ENCODE measurements at places on chromosomes 7 and 10.
A peak's percentile ranks its signal among the peaks of the same experiment; 100 is the strongest.

DNA sequence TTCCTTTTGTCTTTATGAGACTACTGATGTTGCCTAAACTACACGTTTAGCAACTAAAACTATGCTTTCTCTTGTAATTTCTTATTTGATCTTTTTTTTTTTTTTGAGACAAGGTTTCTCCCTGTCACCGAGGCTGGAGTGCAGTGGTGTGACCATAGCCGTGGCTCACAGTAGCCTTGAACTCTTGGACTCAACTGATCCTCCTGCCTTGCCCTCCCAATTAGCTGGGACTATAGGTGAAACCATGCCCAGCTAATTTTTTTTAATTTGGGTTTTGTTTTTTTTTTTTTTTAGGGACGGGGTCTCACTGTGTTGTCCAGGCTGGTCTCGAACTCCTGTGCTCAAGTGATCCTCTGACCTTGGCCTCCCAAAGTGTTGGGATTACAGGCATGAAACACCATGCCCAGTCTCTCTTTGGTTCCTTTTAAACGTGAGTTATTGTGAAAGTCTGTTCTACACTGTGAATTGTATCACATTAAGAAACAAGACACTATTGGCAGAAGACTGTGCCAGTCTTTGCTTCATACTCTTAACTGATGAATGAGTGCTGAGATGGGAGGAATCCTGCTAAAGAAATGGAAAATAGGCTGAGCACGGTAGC lies 6.4 kb downstream of the TMEM248 start:
- no peak for DNase-seq

GRCh38 chr7:71472962-71473361 lies 341.0 kb downstream of the GALNT17 start:
- no peak for DNase-seq

DNA sequence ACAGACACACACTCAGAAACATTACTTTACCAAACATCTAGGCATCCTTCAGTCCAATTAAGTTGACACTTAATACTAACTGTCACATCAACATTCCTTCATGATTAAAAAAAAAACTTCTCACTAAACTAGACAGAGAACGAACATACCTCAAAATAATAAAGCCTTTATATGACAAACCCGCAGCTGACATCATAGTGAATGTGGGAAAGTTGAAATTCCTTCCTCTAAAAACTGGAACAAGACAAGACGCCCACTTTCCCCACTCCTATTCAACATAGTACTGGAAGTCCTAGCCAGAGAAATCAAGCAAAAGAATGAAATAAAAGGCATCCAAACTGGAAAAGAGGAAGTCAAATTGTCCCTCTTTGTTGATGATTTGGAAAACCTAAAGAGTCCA lies 96.9 kb upstream of the PPP1R9A start:
- DNase-seq = no peak

GRCh38 chr7:73610105-73610504 lies 14.2 kb downstream of the MLXIPL start:
- no peak for DNase-seq

DNA sequence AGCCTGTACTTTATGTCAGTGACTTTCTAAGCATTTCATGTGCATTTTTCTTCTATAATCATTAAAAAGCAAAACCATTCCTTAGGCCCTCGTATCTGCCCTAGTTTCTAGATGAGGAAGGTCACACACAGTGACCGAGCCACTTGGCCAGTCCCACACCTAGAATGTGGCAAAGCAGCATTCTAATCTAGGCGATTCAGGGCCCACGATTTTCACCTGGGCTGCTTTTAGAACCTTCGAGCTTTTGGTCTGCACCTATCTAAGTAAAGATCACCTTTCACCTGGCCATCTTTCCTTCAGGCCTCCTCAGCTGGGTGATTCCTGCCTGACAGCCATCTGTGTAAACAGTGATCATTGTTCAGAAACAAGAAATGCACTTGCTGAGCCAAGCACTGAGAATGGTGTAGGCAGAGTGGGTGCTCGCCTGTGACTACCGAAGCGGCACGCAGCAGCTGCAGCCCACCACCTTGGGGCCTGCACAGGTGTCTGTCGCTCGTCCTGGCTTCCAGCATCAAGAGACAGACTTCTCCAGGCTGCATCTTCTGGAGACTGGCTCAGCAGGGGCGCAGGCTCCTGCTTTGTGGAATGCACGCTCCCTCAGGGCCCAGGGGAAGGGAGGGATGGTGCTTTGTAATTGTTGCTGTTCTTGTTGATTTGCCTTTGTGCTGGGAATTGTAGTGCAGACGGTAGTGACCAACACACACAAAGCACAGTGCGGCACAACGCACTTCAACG lies 149.0 kb upstream of the INSYN2A start:
- no peak for DNase-seq

GRCh38 chr10:114708717-114709335 lies 50.8 kb upstream of the ABLIM1 start:
- no peak for DNase-seq

- no peak for DNase-seq
These were observed 49.0 kb downstream of the WNT2 start for GRCh38 chr7:117273814-117274225.

DNA sequence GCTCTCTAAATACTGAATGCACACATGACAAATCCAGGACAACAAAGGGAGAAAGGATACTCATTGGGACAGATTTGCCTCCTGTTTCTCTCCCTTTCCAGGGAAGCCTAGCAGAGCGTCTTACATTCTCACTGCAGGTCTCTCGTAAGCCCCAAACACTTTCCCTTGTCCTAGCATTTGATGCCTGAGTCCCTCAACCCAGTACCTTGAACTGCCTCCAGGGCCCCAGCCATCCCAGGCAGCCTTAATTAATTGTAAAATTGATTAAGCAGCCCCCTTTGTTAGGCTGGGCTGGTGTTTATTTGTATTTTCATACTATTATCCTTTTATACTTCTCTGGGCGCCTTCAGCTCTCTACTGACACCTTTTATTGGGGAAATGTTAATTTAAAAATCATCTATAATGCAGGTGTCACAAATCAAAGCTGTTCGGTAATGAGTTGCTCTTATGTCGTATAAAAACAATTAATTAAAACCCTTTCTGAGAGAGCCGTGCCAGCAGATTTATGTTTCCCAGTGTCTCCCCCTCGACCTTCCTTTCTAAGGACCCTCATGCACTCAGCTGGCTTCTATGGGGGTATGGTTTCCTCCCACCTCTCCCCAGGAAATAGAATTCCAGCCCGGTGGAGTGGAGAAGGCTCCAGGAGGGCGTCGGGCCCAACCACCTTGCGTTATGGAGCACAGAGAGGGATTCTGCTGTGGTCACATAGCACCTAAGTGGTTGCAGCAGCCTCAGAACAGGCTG lies 243.8 kb downstream of the RPS24 start:
- no peak for DNase-seq

GRCh38 chr10:44589944-44590449 lies 205.1 kb upstream of the CXCL12 start:
- DNase-seq = no peak

- DNase-seq = no peak
These were observed 44.1 kb upstream of the PARD3 start for GRCh38 chr10:34859170-34859569.

DNA sequence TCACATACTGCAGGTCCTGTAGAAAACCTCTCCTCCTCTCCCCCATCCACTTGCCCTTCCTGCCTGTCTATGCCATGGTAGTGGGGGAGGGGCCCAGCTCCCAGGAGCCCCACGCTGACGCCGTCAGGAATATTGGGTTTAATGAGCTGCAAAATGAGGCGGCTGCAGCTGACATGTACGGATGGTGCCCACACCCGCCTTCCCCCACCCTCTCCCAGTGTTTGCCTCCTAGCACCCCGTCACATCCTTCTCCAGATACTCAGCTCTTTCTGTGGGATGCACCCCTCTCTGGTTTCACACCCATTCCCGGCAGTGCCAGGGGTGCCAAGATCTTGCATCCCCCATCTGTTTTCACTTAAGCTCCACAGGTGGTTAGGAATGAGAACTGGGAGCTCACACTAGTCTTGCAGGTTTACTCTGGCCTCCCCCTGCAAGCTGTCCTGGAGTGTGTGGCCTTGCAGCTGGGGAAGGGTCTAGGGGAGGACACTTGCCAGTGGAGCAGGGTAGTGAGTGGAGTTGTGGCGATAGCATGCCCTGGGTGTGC lies 26.1 kb downstream of the GBX1 start:
- DNase-seq = no peak

DNA sequence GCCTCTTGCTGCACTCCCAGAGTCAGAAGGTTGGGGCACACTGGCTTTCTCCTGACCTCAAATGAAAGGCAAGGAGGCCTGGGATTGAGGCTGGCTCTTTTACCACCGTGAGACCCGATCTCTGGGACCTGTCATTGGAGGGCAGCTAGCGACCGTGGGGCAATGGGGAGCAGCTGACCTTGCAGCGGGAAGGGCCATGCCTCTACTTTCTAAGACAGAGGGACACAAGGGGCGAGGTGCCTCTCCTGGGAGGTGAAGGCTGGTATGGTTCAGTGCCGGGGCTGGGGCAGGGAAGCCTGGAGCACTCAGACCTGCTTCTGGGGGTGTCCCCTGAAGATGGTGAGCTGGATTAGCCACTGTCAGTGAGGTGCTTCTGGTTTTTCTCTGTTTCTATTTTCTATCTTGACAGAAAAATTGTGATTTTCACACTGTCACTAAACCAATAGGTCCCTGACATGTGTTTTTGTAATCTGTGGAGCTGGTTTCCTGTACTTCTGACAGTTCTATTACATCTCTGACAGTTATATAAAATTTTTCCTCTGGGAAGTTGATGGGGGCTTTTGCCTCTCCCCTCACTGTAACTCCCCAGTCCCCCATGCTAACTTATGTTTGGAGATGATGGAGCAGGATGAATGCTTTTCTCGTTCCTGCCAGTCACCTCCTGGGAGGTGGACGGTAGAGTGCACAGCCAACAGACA lies 340.8 kb downstream of the RPS24 start:
- no peak for DNase-seq

DNA sequence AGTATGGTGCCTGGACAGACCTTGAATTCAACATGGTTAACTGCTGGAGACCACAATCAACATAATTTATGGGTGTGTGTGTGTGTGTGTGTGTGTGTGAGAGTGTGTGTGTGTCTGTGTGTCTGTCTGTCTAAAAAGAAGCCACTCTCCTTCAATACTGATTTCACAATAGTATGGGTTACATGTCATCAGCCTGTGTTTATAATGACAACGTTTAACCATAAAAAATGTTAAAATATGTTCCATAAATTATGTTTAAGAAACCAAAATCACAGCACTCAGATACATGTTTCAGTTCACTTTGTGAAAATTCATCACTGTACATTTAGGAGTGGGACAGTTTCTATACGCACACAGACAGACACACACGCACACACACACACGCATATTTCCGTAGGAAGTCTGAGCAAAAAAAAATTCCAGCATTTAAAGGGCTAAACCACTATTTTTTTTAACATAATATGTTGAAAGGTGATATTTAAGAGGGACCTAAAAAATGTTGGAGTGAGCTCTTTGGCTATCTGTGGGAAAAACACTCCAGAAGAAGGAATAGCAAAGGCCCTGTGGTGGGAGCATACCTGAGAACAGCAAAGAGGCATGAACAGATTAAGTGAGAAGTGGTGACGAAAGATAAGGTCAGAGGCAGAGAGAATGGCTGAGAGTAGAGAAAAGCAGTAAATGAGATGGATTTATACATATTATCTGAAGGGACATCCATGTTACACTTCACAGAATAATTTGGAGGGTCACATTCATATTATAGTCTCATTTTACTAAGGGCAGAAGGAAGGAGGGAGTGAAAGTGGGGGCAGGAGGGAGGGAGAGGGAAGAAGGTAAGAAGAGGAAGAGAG lies 10.9 kb downstream of the PDZD8 start:
- no peak for DNase-seq

DNA sequence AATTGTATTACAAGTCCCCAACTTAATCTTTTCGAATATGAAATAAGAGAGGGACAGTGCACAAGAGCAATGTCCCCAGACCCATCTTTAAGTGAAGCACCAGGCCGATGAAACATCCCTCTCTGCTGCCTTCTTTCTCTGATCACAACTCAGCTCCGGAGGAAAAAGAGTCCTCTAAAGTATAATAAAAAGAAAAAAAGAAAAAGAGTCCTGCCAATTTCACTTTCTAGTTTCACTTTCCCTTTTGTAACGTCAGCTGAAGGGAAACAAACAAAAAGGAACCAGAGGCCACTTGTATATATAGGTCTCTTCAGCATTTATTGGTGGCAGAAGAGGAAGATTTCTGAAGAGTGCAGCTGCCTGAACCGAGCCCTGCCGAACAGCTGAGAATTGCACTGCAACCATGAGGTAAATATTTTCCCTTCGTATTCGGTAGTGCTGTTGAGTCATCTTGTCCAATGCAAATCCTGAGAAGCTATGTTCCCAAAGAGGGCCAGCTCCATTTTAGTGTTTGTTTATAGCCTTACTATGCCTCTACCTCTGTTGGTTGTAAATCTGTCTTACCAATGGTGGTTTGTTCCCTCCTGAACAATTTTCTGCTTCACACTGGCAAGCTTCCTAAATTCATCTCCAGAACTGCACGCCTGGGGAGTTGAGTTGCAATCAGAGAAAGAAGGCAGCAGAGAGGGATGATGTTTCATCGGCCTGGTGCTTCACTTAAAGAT lies at the start of gene IFIT2:
Gene IFIT2 (plus strand): TSS at position 326 of the 725 bp plus-strand sequence. CDS start 78 bp downstream, at position 404.
- DNase-seq = peak; percentile 64

GRCh38 chr7:29418651-29419050 lies 145.0 kb upstream of the PRR15 start:
- no peak for DNase-seq

DNA sequence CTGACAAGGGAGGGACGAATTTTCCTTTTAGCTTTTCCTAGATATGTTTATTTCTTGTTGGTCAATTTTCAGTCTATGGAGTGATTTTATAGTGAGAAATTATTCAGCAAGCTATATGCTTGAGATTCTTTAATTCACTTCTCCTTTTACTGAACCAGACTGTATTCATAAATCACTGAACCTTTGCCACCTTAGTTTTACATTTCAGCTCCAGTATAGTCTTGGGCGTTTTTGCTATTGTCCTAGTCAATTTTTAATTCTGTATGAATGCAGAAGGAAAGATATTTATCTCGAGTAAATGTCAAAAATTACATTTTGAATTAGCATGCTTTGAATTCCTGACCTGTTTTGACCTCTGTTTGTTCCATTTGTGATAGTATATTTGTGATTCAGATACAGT lies 468.9 kb downstream of the IPMK start:
- DNase-seq = no peak

GRCh38 chr10:68402276-68402675 lies 4.8 kb downstream of the RUFY2 start:
- no peak for DNase-seq

- DNase-seq = peak; percentile 28
These were observed 259.9 kb downstream of the SKIDA1 start for GRCh38 chr10:21265622-21266021.

Data from AG20443 (cell line).